Lung (tissue), 17 donors: ENCODE measurements at places on chromosomes 1 and 21. TPM values are rescaled to one million over a fixed set of nuclear protein-coding genes. Genes with fewer than 3 reads are reported as not detected.

The ACTL8 gene
- polyA plus RNA-seq, result not detected

The FCRL4 gene
- polyA plus RNA-seq, result 0.05 TPM

The TTC22 gene
- polyA plus RNA-seq, result 3.7 TPM

The ETV3L gene
- polyA plus RNA-seq, result not detected

The TRIM67 gene
- not detected for polyA plus RNA-seq

The TMEM125 gene
- polyA plus RNA-seq, result 127 TPM

The OR2L3 gene
- polyA plus RNA-seq, result not detected

The CSF3R gene
- 180 TPM for polyA plus RNA-seq

The FCRLB gene
- 0.90 TPM for polyA plus RNA-seq

The PTGER3 gene
- 1.0 TPM for polyA plus RNA-seq

The SFN gene
- 99.4 TPM for polyA plus RNA-seq

The OR2T4 gene
- polyA plus RNA-seq, result not detected

The KRTAP12-3 gene
- polyA plus RNA-seq, result not detected

The VCAM1 gene
- polyA plus RNA-seq, result 7.6 TPM

The CD34 gene
- 23.6 TPM for polyA plus RNA-seq

The APCS gene
- polyA plus RNA-seq, result not detected

The CRP gene
- polyA plus RNA-seq, result 0.10 TPM

The ITLN2 gene
- 9.0 TPM for polyA plus RNA-seq

The LINGO4 gene
- 0.05 TPM for polyA plus RNA-seq

The FAF1 gene
- polyA plus RNA-seq, result 27.9 TPM

The CHI3L1 gene
- polyA plus RNA-seq, result 169 TPM

The AK2 gene
- polyA plus RNA-seq, result 87.6 TPM

The PCP4L1 gene
- polyA plus RNA-seq, result 9.3 TPM

The DNM3 gene
- polyA plus RNA-seq, result 2.1 TPM
